ENCODE measurements at places on chromosomes 2 and 18.

DNA sequence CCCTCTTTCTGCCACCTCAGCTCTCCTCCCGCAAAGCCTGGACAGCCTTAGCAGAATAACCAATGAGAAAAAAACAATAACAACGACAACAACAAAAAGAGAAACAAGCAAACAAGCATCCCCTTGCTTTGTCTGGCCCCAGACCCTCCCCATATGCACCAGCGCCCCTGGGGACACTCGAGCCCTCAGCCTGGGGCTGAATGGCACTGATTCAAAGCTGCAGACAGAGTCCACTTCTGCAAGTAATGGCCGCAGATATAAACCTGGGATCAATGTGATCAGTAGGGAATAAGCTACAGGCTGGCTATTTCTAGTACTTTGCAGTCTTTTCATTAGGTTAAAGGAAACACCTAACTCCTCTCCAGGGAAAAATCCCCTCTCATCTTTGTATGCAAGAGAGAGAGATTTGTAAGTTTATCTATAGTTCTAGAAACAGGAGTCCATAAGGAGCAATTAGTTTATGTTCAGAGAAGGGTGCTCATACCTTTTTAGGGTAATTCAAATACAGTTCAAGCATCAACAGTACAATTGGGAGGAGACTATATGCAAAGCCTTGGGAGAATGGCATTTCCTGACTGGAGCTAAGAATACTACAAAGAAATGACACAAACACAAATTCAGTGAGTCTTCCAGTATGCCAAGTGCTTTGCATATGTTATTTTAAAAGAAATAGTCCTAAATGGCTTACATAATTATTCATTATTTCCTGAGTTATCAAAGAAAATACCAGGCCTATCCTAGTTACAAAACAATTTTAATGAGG lies 122.3 kb upstream of the DDX18 start:
- no peak for DNase-seq

- no peak for DNase-seq
These were observed 188.1 kb downstream of the CAMKMT start for GRCh38 chr2:44549856-44550255.

- DNase-seq: no peak
These were observed 1.2 kb upstream of the C2orf15 start for GRCh38 chr2:99140056-99140859.

DNA sequence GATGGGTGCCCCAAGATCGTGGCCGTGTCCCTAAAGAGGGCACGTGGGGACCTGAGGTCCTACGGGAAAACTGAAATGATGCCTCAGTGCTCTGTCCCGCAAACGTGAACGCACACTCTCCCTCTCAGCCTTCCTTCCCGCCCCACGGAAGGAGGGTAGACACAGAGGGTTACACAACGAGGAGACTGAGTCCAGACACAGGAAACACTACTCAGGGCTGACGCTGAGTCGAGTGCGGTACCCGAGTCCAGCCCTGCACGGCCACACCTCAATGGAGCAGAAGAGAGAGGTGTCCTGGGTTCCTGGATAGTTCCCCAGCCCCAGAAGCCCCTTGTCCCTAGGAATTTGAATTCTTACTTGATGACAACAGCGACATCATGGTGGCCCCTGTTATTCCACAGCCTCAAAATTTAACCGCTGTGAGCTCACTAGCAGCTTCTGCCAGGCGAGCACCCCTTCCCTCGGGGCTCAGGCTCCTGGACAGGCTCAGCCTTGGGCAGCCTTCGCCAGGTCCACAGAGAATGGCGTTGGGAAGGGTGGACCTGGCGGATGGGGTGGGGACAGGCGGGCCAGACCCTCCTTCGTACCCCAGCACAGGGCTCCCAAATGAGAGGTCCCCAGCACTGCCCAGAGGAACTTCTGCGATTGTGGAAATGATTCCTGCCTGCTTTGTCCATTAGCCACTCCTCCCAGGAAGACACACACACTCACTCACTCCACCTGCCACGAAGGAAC lies 980 bp upstream of the RNPEPL1 start:
- no peak for DNase-seq

GRCh38 chr2:96947949-96948833 lies 38.2 kb downstream of the FAM178B start:
- no peak for DNase-seq

DNA sequence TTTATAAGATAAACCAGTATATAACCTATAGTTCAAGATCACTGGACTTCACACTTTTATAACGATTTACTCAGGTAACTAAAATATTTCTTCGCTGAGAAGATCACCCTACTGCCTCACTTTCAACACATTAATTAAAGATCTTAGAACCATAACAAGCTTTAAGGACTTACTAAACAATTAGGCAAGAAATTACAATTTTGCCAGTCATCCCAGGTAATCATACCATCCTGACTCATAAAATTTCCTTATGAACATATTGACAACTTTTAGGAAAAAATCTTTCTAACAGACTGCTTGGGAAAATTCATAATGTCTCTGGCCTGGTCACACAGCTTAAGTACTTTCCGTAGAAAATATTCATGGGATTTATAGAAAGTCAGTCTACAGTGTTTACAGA lies 223.2 kb downstream of the NRXN1 start:
- no peak for DNase-seq
